Esophagus muscularis mucosa (tissue), 4 donors: ENCODE measurements at places on chromosomes 2 and 18.

- DNase-seq: no peak
These were observed 163.6 kb downstream of the C1D start for GRCh38 chr2:67899187-67899586.

- no peak for DNase-seq
These were observed 29.3 kb upstream of the LBH start for GRCh38 chr2:30201990-30202389.

DNA sequence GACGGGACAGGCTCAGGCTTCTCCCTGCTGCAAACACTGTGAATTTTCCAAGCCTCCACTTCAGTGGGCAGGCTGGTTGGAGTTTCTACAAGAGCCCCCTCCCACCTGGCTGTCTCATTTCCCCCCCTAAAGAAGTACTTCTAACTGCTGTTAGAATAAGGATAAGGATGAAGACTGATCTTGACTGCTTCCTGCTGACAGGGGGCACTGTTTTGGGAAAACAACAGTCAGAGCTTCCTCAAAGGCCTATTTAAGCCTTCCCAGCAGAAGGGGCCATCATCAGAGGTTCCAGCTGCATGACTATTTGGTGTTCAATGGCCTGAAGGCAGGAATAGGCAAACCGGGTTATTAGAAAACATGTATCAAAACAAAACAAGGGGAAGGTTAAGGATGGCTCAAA, 1162.8 kb downstream of the DSC3 start:
- no peak for DNase-seq

DNA sequence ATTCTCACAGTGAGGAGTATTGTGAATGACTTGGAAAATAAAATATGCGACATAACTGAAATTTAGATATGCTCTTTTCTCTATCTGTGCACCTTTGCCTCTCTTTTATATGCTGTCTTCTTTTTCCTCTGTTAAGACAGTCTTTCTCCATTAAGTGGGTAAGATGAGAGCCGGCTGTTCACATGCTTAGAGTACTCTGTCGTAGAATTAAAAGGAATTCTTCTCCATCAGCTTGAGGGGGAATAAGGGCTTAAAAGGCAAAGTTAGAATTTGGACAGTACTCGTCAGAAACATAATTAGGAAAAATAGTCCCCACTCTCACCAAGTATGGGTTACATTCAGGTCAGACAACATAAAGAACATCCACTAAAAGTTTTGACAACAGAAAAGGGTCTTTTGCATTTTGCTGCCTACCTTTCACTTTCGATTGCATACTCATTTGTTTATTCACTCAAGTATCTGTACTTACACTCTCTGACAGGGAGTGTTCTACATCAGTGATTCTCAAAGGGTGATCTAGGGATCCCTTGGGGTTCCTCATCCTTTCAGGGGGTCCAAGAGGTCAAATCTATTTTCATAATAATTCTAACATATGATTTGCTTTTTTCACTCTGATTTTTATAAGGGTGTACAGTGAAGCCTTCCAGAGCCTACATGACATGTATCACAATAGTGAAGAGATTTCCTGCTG, 48.0 kb downstream of the ARHGAP15 start:
- DNase-seq: no peak

DNA sequence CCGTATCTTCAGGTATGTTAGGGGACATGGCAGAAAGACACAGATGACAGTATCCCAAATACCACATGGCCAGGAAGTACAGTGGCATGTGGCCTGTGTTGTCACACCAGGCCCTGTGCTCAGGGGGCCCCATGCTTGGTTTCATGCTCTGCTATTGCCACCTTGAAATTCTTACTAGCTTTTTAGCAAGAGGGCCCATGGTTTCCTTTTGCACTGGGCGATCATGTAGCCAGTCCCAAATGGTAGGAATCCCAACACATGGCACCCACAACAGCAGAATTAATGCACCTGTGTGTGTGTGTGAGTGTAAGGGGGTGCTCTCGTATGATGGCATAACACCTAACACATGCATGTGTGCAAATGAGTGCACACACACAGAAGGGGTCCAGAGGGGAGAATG, 39.2 kb downstream of the MYO7B start:
- no peak for DNase-seq

DNA sequence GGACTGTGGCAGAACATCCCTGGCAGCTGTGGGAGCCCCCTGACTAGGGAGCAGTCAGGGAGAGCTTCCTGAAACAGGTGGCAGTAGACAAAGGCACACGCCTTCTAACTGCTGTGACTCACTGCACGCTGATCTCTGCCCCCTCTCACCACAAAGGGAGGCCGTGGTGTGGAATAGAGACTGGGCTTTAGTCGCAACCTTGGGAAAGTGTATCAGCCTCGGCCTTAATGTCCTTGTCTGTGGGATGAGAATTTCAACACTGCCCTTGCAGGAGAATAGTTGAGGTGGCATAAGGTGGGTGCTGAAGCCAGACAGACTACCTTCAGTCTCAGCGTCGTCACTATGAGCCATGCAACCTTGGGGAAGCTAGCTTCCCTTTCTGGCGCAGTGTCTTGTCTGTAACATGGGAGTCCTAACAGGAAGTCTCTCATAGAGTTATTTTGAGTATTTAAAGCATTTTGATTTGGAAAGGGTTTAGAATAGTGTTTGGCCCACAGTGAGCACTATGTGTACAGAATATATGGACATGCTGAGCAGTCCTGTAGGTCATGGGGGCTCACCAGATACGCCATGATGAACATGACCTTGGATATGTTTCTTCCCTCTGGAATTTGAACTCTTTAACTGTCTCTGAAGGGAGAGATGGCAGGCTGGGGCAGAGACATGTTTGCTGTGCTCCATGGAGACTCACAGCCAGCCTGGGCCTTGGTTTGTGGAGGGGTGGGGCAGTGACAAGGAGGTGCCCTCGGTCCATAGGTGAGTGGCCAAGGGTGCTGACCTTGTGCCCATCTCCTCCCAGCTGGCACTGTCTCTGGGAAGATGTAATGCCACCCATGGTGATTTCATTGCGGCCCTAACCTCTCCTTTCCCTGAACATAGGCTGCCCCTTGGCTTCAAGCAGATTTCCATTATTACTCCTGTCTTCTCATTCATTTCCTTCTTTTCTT, 29.5 kb upstream of the SMAD7 start:
- DNase-seq: no peak

DNA sequence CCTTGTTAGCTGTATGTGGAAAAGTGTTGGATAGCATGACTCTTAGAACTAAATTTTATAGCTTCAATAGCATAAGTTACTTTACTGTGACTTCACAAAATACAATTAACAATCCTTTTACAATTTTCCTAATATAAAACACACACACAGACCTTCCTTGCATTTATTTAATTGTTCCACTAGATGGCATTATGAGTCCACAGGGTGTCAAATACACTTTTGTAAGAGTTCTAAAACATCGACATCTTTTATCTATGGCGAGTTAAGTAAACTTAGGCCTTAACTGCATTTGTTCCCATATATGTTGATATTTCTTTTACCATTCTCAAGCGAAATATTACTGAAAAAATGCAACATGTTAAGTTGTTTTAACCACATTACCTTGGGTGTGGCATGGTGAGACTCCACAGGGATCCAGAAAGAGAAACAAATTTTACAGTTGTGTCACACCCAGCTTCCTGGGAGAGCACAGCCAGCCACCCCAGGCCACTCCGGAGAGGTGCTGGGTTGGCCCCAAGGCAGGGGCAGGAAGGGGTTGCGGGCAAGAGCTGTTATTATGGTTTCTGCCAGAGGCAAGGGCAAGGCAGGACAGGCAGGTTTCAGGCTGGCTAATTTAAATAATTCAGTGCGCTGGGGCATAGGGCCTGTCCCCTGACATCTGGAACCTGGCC, 312.4 kb upstream of the MC4R start:
- no peak for DNase-seq

- no peak for DNase-seq
These were observed 34.7 kb downstream of the SPOPL start for GRCh38 chr2:138536302-138536701.

DNA sequence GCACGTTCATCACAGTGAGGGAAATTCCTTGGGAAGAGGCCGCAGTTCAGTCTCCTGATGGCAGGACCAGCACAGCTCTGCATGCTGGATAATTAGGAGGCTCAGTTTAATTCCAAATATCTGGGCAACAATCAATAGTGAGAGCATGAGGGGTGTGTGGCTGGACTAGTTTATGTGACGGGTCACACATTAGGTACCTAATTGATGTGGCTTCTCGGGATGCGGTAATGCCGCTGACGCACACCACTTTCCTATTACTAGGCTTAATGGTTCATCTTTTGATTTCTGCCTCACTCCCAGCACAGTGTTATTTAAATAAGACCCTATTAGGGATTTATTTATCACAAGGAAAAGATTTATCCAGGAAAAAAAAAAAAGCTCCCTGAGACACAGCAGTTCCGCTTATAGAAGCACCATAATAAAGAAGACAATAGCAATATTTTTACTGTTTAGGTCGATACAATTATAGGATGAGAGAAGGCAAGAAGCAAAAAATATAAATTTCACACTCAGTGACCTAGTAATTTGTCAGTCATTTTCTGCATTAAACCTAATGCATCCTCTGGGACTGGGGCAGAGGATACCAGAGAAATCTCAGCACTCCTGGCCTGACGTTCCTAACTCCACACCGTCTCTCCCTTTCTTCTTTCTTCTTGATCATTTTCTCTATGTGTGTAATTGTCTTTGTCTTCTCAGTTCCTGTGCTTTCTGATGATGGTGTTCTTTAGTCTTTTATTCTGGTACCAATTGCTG, 264.7 kb upstream of the SLC14A2 start:
- no peak for DNase-seq

DNA sequence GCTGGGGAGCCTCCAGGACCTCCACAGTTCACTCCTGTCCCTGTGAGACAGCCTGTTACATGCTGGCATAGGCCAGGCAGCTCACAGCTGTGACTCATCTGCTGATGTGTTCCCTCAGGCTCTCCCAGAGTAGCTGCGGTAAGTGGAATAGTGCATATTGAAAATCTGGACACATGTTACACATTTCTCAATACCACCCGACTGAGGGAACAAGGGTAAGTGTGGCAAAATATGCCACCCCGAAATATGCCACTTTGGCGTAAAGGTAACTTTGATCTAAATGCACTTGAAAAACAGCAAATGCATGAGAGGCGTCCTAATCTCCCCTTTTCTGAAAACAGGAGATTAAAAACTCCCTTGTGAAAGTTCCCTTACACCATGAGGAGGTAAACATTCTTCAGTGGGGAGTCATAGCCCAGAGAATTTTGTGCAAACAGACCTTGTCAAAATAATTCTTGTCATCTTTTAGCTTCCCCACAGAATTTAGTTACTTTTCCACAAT, 557.9 kb downstream of the CCDC85A start:
- DNase-seq: no peak

GRCh38 chr2:46798041-46798440, 117.6 kb downstream of the MCFD2 start:
- no peak for DNase-seq

DNA sequence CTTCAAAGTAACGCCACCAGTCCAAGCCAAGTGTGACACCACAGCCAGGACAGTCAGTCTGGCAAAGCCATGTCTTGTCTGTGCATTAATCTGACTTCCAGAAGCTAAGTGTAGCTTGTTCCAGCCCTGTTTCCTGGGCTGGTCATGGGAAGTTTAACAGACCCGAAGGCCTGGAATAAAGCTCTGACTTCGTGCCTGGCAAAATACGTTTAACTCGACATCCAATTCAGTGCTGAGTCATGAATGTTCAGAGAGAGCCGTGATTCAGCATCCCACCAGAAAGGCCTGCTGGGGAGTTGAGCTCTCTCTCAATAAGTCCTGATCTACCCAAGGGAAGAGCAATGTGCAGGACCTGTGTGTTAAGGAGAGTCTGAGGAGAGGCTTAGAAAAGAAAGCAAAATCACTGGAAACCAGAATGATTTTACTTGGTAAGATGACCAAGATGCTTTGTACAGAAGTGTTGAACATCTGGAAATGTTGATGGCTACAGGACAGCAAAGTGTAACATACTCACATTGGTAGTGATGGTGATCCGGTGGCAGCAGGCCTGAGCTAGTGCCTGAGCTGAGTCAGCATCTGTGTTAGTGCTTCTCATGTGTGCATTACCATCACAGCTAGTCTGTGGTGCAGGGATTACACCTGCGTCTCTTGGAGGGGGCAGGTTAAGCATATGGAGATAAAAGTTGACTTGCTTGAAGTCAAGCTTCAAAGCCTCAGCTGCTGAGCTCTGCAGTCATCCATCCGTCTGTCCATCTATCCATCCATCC, 743.7 kb upstream of the HS6ST1 start:
- no peak for DNase-seq
